ENCODE measurements at places on chromosomes 2 and 18.

DNA sequence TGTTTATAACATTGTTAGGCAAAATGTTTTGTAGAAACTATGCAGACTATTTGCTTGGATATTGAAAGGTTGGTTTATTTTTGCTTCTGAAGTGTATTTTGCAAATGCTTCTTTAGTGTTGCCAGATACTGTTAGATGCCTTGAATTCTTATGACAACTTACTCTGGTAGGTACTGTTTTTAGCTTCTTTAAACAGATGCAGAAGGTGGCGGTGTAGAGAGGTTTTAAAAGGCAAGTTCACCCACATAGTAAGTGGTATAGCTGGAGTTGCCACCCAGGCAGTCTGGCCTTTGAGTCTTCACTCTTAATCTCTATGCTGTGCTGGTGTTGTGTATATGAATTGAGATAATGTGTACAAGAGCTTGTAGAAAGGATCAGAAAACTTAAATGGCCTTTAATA is 3.6 kb downstream of the PCYOX1 start:
- peak; percentile 24 for DNase-seq

DNA sequence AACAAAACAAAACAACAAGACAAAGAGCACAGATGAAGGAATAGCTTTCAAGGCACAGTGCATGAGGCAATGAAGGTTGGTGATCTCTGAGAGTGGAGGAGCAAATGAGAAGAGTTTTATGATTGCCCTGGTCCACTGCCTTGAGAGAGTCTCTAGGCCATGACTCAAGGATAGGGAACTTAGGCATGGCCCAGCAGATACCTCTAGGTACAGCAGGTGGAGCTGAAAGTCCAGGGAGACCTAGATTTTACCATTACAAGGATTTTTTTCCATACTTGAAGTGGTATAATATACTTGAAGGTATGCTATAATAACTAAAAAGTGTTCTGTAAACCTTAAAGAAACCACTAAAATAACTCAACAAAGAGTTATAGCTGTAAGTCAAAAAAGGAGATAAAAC is 239.5 kb upstream of the KLHL29 start:
- no peak for DNase-seq

- no peak for DNase-seq
These were observed 16.9 kb downstream of the SLC4A1AP start for GRCh38 chr2:27680571-27680970.

GRCh38 chr2:216047397-216047796 is 34.0 kb upstream of the MREG start:
- no peak for DNase-seq

DNA sequence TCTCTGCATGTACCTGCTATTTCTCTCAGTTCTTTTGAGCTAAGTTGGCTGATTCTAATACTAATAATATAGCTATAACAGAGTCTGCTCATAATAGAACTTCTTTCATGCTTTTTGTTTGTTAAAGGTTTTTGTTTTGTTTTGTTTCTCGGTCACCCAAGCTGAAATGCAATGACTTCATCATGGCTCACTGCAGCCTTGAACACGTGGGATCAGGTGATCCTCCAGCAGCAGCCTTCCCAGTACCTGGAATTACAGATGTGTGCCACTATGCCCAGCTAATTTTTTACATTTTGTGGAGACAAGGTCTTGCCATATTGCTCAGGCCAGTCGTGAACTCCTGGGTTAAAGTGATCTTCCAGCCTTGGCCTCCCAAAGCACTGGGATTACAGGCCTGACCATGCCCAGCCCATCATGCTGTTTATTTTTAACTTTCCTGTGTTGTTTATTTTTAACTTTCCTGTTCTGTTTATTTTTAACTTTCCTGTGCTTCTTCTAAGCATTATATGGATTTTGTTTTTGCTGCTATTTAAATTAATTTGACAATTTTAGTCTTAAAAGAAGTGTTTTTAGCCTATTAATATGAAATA is 763.8 kb upstream of the CDH7 start:
- no peak for DNase-seq

DNA sequence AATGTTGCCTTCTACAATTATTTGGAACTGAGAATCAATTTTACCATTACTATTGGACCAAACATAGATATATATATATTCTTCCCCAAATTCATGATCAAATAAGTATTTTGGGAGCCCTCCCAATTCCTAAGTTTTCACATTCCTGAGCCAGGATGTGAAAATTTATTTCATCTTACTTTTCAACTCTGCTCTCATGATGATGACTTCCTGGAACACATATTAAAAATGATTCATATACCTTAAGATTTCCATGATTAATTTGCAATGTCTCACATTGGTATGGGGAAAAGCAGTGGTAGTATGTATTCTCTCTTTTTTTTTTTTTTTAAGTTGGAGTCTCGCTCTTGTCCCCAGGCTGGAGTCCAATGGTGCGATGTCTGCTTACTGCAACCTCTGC is 596.1 kb upstream of the ZEB2 start:
- no peak for DNase-seq

DNA sequence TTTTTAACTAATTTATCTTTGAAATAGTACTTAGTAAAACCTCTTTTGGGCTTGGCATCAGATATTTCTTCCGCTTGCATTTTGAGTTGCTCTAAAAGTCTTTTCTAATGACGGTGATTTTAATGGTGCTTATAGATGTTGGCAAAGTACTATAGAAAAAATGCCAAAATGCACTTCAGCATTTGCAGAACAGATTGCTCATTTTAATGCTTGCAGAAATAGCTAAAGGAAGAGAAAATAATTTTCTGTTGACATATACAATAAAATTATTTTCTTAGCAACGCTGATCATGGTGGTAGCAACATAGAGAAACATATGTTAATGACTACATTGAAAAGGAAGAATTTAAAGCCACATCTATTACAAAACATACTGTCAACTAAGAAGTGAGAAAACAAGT is 170.7 kb downstream of the STK39 start:
- DNase-seq: no peak

- DNase-seq: peak; percentile 90
These were observed 103.4 kb downstream of the TNS1 start for GRCh38 chr2:217899231-217900009.

DNA sequence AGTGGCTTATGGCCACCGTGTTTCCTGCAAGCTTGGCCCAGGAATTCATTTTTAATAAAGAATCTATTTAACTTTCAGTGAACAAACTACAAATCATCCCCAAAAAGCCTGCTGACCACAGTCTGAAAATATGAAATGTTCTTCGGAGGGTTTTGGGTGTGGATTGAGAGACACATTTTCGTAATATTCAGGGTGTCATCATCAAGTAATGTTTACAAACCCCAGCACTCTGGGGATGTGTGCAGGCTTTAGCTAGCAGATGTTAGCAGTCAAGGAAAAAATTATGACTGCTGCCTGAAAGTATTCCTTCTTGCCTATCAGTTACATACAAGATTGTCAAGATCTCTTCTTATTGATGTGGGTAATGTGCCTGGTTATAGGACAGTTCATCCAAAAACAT is 143.9 kb upstream of the FN1 start:
- peak; percentile 95 for DNase-seq

DNA sequence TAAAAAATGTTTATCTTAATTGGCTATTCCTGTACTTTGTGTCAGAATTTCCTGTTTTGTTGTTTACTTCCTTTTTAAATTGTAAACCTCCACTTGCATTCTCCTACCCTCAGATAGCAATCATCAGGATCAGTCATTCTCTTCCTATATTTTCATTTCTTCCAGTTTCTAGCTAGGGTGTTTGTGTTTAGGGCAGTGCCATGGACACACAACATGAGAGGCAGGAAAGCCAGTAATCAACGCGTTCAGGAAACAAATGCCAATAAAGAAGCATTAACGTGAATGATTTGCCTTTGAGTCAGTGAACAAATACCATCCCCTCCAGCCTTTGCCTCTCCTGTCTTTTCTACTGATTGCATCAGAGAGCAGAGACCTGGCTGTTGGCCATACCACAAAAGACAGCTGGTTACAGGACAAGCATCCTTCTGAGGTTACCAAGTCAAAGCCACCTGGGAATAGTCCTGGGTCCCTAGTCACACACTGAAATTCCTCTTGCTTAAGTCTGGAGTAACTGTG is 56.7 kb upstream of the FHL2 start:
- DNase-seq: peak; percentile 100

- DNase-seq: no peak
These were observed 67.1 kb downstream of the SUMO1 start for GRCh38 chr2:202171241-202171825.

- no peak for DNase-seq
These were observed 1091.8 kb upstream of the NXPH2 start for GRCh38 chr2:139872032-139872431.

DNA sequence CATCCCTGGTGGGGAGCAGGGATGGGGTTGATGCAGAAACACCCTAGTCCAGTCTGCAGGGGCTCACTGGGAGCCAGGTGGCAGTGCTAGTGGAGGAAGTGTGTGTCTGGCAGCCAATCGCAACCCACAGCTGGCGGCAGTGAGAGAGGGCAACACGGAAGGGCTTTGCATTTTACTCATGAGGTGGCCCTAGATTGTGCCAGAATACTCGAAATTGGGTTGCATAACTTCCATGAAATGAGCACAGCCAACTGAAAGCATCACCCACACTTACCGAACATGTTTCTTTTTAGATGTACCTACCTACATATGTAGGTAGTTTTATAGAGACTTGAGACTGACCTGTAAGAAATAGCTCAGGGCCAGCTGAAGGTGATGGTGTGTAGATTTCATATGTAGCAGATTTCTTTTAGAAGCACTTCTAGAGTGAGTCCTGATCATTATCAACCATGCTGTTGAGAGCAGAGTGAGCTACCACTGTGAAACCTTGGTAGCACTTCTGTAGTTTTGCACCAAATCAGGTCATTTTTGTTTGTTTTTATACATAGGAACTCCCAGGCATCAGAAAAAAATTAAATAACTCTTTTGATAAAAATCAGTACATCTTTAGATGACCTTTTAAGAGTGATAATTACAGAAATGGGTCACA is 13.0 kb downstream of the IL18R1 start:
- DNase-seq: no peak

DNA sequence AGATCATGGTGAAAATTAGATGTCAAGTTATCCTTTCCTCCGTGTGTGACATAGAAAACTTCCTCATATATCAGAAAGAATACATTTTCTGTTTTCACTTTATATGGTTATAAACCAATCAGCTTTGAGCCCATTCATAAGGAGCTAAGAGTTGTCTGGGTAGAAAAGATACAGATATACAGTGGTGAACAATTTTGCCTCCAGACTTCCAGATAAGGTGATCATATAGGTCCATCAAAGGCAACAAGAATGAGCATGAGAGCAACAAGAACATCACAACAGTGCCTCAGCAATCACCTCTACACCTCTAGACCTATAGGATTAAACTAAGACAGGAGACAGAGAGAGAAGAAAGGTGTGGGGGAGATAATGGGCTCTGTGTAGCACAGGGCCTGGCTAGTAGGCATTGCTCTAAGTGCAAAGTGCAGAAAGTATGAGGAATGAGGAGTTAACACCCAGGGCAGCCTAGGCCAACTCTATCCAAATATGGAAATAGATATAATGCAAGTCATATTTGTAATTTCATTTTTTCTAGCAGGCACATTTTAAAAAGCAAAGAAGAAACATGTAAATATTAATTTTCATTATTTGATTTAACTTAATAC is 8.3 kb downstream of the TNP1 start:
- no peak for DNase-seq

DNA sequence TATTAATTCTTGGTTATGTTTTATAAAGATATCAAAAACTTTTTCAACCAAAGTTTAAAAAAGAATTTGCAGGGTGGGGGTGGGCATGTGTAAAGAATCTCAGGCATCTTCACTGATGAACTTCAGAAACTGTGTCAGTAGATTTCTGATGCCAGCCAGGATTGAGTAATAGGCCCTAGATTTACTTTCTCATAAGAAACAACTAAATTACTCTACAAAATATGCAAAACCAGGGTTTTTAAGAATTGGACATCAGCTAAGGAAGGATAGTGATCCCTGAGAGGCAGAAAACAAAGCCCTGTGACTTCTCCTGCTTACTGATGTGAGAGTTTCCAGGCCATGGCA is 11.9 kb upstream of the IL1R1 start:
- peak; percentile 79 for DNase-seq

DNA sequence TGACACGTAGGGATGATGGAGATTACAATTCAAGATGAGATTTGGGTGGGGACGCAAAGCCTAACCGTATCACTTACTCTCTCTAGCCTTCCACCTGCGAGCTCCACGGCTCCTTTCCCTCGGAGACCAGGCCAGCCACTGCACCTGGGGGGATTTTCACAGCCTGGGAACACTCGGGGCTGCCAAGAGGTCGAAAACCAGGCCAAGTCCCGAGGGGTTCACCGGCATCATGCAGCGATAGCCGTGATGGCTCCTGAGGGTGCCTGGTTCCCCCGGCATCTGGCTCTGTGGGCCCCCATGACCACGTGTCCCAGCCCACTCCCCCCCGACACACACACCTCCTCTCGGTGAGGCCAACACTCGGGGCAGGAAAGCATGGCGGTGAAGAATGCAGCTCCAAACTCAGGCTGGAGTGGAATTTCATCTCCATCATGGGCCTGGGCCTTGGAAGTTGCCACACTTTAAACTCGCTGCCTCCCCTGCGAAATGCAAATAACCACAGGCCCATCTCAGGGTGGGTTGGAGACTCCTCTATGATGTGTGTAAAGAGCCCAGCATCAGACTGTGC is 32.6 kb downstream of the ADCY3 start:
- DNase-seq: no peak

- DNase-seq: no peak
These were observed 90.2 kb downstream of the SMAD7 start for GRCh38 chr18:48860269-48861180.

GRCh38 chr2:238158509-238159070 is at the start of gene ERFE:
Gene ERFE (plus strand): TSS chr2:238158970. CDS start chr2:238159008, 38 bp downstream.
- no peak for DNase-seq

GRCh38 chr18:45103319-45104048 is 422.8 kb downstream of the SETBP1 start:
- DNase-seq: no peak

DNA sequence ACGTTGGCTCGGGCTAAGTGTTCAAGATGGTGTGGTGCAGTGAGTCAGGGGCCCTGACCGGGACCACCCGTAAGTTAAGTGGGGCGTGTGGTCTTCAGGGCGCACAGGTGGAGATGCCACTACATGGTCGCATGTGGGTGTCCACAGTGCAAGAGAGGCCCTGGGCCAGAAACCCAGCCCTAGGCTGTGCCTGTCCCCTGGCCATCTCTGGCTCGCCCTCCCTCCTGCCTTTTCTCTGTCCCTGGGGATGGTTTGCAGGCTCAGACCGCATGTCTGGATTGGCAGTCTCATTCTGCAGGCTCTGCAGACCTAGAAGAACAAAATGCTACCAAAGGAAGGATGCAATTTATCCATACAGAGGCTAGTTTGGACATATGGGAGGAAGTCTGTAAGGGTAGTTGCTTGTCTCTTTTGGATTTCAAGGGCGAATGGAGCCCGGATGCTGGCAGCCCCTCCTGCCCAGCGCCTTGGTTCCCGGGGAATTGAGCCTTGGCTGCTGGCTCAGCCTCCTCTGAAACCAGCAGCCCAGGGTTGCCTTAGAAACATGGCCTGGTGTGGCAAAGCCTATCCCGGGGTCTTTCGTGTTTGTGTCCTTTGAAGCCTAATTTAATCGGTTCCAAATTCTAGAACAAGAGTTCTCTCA is 417.5 kb upstream of the HS6ST1 start:
- no peak for DNase-seq

Measured in AG10803 (cell line).